Left cardiac atrium (tissue), 4 donors: ENCODE measurements at places on chromosomes 2 and 18. TPM values are rescaled to one million over a fixed set of nuclear protein-coding genes. Genes with fewer than 3 reads are reported as not detected.

Gene SERPINB3
- total RNA-seq, result not detected

Gene AMER3
- total RNA-seq, result not detected

Gene ZNF532
- total RNA-seq, result 56.8 TPM

Gene GPR35
- total RNA-seq, result 1.1 TPM

Gene HOXD13
- not detected for total RNA-seq

Gene SKOR2
- total RNA-seq, result not detected

Gene ACMSD
- not detected for total RNA-seq

Gene SPEG
- 94.6 TPM for total RNA-seq

DNA sequence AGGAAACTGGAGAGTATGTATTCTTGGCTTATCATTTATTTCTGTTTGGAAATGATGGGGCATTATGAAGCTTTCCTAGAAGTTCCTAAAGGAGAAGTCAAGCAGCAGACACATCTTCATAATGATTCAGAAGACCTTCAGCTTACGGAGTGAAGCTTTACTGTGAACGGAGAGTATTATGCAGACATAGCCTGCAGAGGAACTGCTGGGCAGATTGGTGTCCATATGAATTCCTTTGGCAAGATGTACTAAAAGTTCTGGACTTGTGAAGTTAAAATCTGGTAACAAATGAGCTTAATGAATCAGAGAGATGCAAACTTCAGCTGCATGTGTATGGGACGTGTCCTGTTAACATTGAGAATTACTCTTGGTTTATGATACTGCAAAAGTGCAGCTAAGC, 60.1 kb downstream of the NABP1 start:
- no peak for DNase-seq

- DNase-seq, result no peak
These were observed 12.2 kb downstream of the RNASEH1 start for GRCh38 chr2:3545788-3546478.

DNA sequence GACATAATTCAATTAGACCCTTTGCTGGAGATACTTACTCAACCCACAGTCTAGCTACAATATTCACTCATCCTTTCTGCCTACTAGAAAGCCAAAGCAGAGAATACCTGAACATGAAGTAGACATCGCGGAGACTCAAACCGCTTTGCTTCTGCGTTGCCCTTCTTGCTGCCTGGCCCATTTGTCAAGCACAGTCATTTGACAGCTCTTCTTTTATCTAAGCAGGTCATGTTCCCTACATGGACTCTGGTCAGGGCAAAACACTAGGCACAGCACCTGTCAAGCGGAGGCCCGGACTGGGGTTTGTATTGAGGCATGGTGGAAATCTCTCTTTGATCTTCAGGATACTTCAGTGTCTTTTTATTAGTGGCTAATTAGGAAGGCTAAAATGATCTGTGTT, 89.7 kb downstream of the FARSB start:
- DNase-seq, result no peak

DNA sequence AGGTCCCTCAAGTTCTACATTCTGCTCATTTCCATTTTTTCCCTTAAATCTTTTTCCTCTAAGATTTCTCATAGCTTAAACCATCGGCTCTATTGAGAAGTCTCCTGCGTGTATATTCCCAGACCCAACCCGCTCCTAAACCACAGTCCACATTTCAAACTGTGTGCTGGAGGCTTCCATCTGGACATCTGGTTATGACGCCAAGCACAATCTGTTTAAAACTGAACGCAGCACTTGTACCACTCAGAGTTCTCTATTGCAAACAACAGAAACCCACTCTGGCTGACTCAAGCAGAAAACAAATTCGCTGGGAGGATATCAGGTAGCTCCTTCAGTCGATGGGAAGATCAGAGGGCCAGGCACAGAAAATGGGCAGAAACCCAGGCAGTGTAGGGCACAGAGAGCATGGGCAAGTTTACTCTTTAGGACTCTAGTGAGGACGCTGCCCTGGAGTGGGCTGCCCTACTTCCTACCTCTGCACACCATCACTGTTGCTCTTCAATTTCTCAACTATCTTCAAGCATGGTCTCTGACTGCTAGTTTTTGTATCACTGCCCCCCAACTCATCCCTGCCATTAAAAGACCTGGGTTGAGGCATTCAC, 5.6 kb upstream of the EML4 start:
- DNase-seq, result no peak

GRCh38 chr2:143123911-143124310, 5.3 kb upstream of the ARHGAP15 start:
- DNase-seq, result no peak

DNA sequence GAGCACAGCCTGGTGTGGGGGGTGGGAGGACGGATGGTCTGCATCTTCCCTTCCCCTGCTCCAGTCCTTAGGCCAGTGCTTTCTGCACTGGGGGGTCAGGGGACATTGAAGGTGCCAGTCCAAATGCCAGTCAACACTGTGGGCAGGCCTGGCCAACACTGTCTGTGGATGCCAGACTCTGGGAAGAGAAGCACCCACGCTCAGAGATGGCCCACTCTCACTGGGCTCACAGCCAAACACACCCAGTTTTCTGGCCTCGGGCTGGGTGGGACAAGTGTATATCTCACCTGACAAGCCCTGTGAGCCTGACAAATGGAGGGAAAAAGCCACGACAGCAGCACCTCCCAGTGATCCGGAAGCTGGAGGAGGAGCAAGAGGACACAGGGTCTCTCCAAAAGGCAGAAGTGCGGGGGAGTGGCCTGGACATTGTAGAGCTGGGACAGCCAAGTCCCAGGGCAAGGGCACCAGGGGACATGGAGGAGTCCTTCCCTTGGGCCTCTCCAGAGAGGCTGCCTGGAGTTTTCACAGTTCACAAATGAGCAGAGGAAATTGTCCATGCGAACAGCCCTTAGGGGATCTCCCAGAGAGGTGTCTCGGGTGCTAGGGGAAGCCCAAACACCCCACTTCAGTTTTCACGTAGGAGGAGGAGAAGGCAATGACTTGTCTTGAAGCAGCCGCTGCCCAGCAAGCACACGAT, 79.3 kb downstream of the SDC1 start:
- DNase-seq, result no peak

DNA sequence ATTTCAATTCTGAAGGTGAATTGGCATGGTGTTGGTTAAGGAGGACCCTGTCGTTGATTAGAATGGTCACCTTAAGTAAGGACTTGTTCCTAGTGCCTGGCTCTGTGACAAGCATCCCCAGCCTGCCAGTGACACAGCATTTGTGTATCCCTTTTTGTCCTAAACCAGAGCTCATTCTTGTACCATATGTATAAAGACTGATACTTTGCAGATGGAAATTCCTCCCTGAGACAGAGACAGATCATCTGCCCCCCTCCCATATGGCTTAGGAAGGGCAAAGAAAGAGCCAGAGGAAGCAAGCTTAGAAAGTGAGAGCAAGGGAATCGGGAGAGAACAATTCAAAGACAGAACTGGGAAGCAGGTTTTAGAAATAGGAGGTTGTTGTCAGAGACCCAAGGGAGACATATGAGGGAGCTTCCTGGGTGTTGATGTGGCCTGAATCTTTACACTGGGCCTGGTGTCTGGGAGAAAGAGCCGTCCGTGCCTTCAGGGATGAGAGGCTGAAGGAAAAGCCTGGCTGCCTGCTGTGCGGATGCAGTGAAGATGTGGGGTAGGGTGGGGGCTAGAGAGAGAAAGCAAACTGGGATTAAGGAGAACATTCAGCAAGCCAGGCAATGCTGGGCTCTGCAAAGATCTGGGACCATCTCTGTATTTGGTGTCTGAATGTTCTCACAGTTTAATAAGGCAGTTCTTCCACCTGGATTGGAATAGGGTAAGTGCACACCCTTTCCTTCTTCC, 13.2 kb upstream of the CHRNA1 start:
- no peak for DNase-seq

DNA sequence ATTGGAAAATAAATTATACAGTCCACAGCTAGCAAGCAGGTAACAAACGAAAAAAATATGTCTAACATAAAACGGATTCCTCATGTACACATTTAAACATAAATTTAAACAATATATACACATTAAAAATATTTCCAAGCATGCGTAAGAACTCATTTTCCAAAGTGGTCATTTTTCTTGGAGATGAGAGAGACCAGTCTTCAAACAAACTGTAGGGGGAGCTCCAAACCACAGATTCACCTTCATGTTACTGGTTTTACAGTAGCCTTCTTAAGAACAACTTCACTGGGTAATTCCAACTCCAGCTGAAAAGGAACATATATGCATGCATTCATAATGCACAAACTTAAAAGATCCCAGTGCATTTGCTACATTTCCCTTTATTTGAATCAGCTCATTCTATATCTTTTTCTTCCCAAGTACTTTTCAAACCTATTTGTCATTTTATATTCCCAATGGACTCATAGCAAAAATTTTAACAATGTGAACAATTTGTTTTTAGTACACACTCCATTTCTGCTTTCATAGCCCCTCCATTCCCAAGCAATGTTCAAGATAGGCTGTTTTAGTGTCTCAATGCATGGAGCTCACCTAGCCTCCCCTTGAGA, 4.7 kb upstream of the STAMBP start:
- no peak for DNase-seq

DNA sequence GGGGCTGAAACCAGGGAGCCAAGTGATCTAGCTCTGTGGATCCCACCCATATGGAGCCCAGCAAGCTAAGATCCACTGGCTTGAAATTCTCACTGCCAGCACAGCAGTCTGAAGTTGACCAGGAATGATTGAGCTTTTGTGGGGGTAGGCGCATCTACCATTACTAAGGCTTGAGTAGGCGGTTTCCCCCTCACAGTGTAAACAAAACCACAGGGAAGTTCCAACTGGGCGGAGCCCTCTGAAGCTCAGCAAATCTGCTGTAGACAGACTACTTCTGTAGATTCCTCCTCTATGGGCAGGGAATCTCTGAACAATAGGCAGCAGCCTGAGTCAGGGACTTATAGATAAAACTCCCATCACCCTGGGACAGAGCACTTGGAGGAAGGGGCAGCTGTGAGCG, 96.7 kb downstream of the CCDC148 start:
- DNase-seq, result no peak

GRCh38 chr2:67260343-67261277, 136.5 kb upstream of the ETAA1 start:
- peak; percentile 68 for DNase-seq

- no peak for DNase-seq
These were observed 409.4 kb upstream of the ETAA1 start for GRCh38 chr2:66987733-66988132.

DNA sequence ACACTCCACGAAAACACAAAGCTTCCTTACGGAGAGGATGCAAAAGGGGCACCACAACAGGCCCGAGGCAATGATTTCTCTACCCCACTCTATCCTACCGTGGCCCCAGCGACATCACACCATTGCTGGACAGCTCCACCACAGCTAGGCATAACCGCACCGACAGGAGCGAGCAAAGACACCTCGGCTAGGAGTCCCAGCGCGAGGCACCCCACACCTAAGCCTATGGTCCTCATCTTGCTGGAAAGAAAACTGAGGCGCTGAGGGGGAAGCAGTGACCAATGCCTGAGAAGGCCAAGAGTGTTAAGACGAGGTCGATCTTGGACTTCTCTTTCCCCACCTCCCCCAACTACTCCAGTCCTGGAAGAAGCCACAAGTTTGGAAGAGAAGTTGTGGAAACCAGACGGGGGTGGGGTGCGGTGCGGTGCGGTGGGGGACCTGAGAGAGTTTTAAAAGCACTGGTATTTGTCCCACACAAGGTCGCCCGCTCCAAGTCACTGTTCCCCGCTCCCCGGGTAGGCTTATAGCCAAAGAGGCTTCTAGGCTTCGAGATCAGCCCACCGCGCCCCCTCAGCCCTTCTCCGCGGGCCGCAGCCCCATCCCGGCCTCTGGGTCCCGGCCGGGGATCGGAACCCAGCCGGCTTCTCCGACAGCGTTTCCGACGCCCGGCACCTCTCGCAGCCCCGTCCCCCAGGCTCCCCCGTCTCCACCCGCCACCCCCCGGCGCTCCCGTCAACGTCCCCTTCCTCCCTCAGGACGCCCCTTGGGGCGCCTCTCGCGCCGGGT, 766 bp downstream of the PDE6D start:
- no peak for DNase-seq

DNA sequence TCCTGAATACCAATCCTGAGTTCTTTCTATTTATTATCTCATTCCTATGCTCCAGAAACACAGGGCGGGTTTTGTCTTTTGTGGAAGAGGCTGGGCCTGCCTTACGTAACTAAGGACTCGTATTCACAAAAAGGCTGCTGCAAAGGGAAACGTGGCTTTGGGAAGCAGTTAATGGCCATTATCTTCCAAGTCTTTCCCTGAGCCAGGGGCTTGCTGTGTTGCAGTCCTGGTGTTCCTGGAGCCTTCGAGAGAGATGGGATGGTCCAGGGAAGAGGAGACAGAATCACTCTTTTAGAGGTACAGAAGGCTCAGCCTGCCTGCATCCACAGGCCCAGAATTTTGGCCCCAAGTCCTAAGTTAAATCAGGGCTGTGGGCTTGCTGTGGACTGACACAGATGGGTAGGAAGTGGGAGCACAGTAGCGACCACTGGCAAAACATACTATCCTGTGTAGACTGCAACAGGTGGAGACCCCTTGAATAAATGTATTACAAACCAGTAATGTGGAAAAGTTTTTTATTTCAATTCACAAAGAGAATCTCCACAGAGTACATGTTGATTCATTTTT, 139.4 kb upstream of the ST6GAL2 start:
- no peak for DNase-seq

- no peak for DNase-seq
These were observed 49.3 kb downstream of the ADD2 start for GRCh38 chr2:70718736-70719135.

- peak; percentile 47 for DNase-seq
These were observed at the start of gene PRKAG3 for GRCh38 chr2:218831378-218831990. TSS of gene PRKAG3 (minus strand) at chr2:218831803.

DNA sequence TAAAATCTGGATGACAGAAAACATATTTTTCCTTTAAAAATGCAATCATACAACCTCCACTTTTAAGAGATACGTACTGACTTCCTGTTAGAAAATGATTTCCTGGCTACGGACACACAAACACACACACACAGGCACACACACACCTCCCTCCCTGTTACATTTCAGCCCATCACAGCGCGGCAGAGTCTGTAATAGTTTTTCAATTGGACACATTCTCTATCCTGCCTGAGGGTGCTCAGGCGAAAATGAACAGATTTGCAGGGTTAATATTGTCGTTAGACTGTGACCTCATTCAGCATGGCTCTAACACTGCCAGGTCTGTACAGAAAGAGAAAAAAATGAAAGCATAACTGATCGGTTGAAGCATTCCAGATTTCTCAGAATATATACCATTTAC, 45.0 kb downstream of the KCTD1 start:
- DNase-seq, result no peak

DNA sequence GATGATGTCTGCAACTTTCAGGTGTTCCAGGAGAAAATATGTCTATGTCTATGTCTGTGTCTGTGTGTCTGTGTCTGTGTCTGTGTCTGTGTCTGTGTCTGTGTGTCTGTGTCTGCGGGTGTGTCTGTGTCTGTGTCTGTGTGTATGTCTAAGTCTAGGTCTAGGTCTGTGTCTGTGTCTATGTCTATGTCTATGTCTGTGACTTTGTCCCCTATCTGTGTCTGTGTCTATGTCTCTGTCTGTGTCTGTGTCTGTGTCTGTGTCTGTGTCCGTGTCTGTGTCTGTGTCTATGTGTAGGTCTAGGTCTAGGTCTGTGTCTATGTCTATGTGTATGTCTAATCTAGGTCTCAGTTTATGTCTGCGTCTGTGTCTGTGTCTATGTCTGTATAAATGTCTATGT, 10.5 kb downstream of the IL1R2 start:
- no peak for DNase-seq

- no peak for DNase-seq
These were observed at the start of gene SCN1A for GRCh38 chr2:166127217-166128155. TSS of gene SCN1A (minus strand) at chr2:166128020. CDS start at chr2:166073621, 54,399 bp downstream.

GRCh38 chr2:216142540-216142939, 33.4 kb downstream of the XRCC5 start:
- DNase-seq, result no peak
